ENCODE measurements at places on chromosomes 6 and 20.

DNA sequence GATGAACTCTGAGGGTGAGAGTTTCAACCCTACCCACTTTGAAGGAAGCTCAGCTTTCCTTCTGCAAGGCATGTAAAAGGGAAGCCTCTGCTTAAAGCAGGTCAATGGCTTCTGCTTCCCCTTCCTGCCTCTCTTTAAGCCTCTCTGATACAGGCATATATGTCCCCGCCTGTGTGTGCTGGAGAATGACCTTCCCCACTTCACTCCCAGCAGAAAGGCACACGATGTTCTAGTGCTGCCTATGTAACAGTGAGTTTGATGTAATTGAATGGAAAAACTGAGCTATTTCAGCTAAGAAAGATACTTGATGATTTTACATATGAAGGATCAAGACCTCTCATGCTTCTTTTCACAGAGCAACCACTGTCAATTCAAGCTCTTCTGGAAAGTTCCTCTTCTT is 632.2 kb downstream of the HACE1 start:
- DNase-seq, result no peak

GRCh38 chr6:35142588-35143569 is 1.7 kb upstream of the TCP11 start:
- no peak for DNase-seq

DNA sequence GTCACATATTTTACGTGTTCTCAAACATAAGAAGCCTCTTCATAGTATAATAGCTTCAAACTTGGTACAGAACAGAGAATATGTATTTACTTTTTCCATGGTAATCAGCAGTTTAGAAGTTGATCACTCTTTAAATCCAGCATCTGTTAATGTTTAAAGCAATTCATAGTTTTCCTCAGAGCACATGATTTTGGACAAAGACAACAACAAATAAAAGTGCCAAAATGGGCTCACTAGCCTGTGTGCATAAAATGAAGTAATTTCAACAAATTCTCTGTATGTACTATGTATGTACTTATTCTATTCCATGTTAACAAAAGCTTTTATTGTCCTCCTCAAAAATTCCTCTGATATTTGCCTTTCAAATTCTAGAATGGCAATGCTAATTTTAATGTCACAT is 38.1 kb upstream of the UST start:
- no peak for DNase-seq

DNA sequence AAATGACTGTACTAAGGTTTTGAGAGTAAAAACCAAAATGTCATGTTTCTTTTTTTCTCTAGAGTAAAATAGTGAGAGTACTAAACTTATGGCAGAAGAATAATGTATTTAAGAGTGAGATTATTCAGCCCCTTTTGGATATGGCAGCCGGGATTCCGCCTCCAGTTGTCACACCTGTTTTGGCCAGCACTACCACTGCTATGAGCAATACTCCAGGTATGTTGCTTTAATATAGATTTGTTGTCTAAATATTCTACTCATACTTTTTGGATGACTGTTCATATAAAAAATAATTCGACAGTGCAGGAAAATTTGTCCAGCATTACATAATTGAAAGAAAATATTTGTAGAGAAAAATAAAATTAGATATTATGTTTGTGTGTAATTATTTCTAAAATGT is 59.5 kb downstream of the SCAF8 start:
- no peak for DNase-seq

GRCh38 chr6:50978380-50979170 is 159.9 kb downstream of the TFAP2B start:
- DNase-seq, result no peak

GRCh38 chr20:51380401-51381385 is 161.8 kb downstream of the NFATC2 start:
- DNase-seq, result no peak

GRCh38 chr6:85390105-85390728 is 59.7 kb upstream of the NT5E start:
- DNase-seq, result no peak

DNA sequence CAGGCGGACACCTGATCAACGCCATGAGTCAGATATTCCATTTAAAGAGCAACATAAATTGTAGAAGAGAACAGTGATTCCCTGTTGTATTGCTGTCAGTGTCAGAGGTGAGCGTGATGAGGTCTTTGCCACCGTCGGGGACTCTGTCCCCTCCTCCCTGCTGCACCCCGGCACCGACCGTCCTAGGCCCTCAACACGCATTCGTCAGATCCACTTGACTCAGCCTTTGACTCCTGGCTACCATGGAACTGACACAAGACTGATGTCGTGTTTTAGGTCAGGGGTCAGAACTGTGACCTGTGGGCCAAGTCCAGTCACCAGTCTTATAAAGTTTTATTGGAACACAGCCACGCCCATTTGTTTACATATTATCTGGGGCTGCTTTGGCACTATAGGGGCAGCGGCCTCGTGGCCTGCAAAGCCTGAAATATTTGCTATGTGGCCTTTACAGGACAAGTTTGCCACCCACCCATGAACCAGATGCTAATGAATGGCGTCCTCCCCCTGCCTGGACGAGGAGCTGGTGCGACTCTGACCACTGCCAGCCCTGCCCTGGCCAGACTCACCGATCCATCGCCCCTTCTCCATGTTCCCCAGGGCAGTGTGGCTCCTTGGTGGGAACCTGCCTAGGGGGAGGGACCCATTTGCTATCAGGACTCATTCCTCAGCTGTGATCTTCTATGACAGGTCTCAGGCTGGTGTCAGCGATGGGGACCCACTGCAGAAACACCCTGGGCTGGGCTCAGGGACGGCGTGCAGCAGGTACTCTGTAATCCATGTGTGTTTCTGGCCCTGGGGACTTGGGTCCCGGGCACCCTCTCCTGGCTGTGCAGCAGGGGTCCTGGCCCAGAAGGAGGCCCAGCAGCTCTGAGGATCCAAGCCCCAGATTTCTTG is 37.5 kb upstream of the PHACTR3 start:
- DNase-seq, result peak; percentile 47

- DNase-seq, result no peak
These were observed 447.4 kb downstream of the C6orf118 start for GRCh38 chr6:164861967-164862366.

DNA sequence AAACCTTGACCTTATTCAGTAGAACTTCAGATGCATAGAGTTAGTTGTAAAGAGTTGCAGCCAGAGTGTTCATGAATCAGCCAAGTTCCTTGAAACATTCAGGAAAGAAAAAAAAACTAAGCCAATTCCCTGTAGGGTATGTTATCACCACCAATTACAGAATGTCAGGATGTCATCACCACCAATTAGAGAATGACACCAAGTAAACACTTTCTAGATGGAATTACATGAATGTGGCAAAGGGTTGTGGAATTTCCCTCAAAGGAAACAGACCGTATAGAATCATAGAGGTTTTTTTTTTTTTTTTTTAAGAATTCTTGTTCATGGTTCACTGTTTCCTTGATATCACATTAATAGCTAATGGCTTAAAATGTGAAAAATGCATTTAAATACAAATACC is 472.1 kb upstream of the RNF217 start:
- no peak for DNase-seq

GRCh38 chr6:42966571-42966970 is 6.0 kb downstream of the GNMT start:
- no peak for DNase-seq

DNA sequence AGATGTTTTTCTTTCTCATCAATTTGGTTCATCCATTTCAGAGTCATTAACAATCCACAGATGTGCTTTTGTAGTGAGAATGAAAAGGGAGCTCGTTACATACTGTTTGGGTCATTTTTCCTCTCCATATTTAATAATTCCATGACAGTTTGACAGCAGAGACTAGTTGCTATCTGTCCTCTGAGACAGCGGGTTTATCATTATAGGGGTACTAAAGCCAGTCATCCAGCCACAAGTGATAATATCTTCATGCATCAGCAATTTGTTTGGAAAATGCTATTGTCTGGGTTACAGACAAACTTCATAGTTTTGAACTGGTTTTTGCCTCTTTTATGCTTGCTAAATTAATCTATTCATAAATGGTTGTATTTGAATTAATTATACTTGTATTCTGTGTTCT is 350.6 kb upstream of the FLRT3 start:
- no peak for DNase-seq

GRCh38 chr6:44428682-44429081 is 41.2 kb downstream of the CDC5L start:
- DNase-seq, result no peak

GRCh38 chr6:98944598-98945081 is 3.1 kb downstream of the FBXL4 start:
- no peak for DNase-seq

- no peak for DNase-seq
These were observed 197.2 kb downstream of the KIF6 start for GRCh38 chr6:39527792-39528564.

GRCh38 chr6:117311310-117311709 is 46.0 kb downstream of the VGLL2 start:
- DNase-seq, result no peak

DNA sequence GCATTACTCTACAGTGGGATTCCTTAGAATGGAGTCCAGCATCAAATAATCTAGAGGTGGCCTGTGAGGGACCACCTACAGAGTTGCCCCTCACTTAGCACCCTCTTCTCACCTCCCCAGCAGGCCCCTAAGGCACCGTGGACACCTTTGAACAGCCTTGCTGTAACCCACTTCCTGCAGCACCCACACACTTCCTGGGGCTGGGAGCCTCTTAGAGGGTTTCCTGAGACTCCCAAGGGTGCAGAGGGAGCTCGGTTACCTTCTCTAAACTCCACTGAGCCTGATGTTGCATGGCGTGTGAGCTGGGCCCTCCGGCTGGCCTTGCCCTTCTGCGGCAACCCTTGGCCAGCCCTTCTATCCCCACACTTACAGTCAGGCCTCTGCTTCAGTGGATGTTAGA is 7.3 kb upstream of the SIRPG start:
- DNase-seq, result no peak

GRCh38 chr6:25963426-25964123 is 973 bp downstream of the TRIM38 start:
- DNase-seq, result no peak

GRCh38 chr6:147366290-147366689 is 142.2 kb upstream of the SAMD5 start:
- no peak for DNase-seq

DNA sequence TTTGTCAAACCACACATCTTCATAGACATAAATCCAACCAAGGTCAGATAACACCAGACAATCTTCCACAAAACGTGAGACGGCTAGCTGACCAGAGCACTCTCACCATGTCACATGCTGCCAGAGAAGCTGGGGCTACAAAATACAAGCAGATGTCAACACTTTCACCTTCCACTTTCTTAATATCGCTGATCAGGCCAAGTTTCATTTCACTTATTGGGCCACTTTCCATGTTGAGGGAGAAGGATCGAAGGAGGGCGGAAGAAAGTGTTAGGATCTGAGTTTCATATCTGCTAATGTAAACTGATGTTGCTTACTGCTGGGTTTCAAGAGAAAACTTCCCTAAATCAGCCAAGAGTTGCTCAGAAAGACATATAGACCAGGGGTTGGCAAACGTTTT is 177.0 kb upstream of the PRDM1 start:
- DNase-seq, result no peak

GRCh38 chr20:22282696-22283095 is 301.7 kb downstream of the FOXA2 start:
- no peak for DNase-seq

- DNase-seq, result no peak
These were observed 65.0 kb downstream of the HDDC2 start for GRCh38 chr6:125236536-125237327.
